Neural progenitor cell (in vitro differentiated cells): ENCODE measurements at places on chromosomes 2 and 18. TPM values are rescaled to one million over a fixed set of nuclear protein-coding genes. Genes with fewer than 3 reads are reported as not detected.

The HOXD12 gene
- not detected in 2 replicates for total RNA-seq

The ADAM23 gene
- 17.2 and 19.4 TPM in 2 replicates for total RNA-seq

DNA sequence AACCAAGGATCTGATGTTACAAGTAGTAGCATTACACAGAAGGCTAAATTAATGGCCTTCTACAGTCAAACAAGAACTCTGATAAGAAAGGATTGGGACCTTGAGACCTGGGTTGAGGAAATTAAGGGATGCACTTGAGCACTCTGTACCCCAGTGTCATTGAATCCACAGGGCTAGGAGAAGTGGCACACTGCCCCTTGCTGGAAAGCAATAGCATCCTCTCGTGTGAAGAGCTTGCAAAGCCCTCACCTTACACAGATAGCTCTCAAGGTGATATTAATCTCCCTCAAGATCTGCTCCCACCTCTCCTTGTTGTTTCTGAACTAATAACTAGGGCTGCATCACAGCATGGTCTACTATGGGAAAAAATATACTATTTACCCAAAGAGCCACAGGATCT is 26.5 kb upstream of the CHST9 start:
- no peak overlapping the region for H3K4me3 ChIP-seq
- DNase-seq = no peak
- H3K27me3 ChIP-seq = no peaks in the 10 kb centered on the region
- H3K4me1 ChIP-seq = peaks cover 5% of the 10 kb centered on the region

DNA sequence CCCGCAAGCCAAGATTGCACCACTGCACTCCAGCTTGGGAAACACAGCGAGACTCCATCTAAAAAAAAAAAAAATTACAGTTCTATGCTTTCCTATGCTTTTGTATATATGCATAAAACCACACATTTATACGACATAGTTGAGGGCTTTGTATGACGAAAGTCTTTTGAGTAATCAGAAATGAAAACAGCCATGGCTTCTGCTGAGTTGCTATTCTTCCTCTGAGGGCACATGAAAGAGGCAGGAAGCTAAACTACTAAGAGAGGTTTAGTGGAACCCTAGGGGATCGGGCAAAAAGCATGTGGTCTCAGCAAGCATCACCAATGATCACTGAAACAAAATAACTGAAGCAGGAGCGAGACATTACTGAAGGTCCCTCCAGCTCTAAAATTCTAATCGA is 99.6 kb downstream of the ZAP70 start:
- peaks cover 16% of the 10 kb centered on the region for H3K4me1 ChIP-seq
- peak; percentile 30 for DNase-seq
- no peaks in the 10 kb centered on the region for H3K27me3 ChIP-seq
- H3K36me3 ChIP-seq = peaks cover 11% of the 10 kb centered on the region

DNA sequence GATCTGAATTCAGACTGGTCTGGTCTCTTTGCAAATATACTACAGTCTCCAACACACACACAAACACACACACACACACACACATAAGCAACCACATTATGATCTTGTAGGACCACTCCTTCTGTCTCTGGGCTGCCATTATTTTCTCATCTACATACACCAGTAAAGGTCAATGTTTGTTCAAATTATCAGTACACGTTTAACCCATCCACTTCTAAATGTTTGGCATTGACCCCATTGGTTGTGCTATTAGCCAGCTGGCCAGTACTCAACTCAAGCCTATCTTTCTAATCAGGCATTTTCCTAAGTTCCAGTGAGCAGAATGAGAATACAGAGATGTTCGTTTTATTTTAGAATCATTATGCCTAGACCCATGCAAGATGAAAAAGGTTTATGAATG is 186.4 kb downstream of the CNTNAP5 start:
- H3K27me3 ChIP-seq = no peaks in the 10 kb centered on the region
- DNase-seq = no peak
- no peaks in the 10 kb centered on the region for H3K4me1 ChIP-seq
- no peak overlapping the region for H3K27ac ChIP-seq

DNA sequence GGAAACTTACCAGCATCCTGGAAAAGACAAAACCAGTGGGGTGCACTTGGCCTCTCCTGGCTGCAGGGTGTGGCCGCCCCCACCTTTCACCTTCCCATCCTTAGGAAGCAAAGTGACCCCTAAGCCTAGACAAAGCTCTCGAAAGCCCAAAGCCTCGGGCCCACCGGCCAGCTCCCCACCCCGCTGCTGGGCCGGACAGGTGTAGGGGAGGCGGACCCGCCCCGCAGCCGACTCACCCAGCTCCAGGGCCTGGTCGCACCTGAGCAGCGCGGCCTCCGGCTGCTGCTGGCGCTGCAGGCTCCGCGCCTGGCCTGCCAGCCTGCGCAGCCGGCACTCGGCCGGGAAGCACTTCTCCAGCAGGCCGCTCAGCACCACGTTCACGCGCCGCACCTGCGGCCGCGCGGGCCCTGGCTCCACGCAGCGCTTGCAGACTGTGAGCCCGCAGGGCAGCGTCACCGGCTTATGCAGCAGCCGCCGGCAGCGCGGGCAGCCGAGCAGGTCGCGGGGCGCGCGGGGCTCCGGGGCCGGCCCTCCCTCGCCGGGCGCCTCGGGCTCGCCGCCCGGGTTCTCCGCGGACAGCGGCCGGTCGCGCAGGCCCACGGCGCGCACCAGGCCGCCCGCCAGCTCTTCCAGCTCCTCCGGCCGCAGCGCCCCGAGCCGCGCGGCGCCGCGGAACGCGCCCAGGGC is 979 bp downstream of the LONRF2 start:
- H3K27me3 ChIP-seq = peaks cover 68% of the 10 kb centered on the region
- no peaks in the 10 kb centered on the region for H3K36me3 ChIP-seq
- H3K4me3 ChIP-seq = peak overlapping the region; percentile 68
- no peaks in the 10 kb centered on the region for H3K4me1 ChIP-seq
- peak; percentile 80 for DNase-seq

DNA sequence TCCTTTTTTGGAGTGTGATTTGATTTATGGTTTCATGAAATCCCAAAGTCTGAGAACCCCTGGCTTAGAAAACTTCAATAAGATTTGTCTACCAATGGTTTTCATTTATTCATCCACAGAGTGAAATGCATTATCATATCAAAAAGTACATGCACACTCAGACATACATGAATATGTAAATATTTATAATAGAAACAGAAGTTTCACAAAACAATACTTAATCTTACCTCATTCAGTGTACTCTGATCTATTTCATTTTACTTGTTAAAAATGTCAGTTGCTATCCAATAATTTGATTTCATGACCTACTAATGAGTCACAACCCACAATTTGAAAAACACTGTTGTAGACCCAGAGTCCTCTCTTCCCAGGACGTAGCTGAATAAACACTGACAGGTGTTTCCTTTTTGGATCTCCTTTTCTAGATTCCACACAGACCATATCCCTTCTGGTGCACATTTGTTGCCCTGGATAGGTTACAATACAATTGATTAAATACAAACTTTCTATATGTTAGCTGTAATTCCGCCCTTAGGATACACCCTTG is 10.4 kb upstream of the CAVIN2 start:
- H3K27ac ChIP-seq = no peak overlapping the region
- no peaks in the 10 kb centered on the region for H3K36me3 ChIP-seq
- H3K27me3 ChIP-seq = no peaks in the 10 kb centered on the region
- H3K4me1 ChIP-seq = peaks cover 2% of the 10 kb centered on the region

DNA sequence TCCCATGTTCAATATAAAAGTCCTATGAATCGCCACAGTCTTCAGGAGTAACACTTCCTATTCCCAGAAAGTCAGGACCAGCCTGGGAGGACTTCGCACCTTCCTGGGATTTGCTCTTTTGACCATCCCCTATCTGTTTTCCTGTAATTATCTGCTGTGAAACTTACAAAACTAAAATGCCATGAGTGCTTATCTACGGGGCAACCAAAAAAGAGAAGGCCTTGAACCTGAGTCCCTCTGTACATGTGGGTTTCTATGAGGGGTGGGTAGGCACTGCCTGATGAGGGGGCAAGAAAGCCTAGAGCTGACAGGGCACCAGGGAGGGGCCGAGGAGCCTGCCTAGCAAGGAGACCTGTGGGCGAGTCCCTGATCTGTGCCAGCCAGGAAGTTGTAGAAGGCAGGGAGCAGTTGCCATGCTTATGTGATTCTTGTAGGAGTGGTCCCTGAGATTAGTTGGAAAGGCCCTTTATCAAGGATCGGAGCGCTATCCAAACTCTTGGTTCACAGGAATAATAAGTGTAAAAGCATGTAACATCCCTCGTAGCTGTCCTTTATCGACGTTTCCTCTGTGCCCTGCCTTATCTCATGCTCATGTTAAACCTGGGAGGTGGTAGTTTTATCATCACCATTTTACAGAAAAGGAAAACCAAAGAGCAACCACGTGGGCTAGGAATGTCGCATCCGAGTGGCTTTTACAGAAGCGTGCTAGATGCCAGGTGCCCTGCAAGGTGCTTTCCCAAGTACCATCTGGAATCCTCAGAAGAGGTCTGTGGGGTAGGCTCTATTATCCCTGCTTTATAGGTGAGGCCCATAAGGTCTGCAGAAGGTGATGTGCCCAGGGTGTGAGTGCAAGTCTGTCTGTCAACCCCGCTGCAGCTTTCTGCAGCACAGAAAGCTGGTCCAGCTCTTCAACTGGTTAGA is 111.8 kb downstream of the B3GNT2 start:
- H3K4me3 ChIP-seq = no peak overlapping the region
- H3K36me3 ChIP-seq = no peaks in the 10 kb centered on the region
- no peak overlapping the region for H3K27ac ChIP-seq
- H3K27me3 ChIP-seq = no peaks in the 10 kb centered on the region
- DNase-seq = no peak
- peaks cover 48% of the 10 kb centered on the region for H3K4me1 ChIP-seq

DNA sequence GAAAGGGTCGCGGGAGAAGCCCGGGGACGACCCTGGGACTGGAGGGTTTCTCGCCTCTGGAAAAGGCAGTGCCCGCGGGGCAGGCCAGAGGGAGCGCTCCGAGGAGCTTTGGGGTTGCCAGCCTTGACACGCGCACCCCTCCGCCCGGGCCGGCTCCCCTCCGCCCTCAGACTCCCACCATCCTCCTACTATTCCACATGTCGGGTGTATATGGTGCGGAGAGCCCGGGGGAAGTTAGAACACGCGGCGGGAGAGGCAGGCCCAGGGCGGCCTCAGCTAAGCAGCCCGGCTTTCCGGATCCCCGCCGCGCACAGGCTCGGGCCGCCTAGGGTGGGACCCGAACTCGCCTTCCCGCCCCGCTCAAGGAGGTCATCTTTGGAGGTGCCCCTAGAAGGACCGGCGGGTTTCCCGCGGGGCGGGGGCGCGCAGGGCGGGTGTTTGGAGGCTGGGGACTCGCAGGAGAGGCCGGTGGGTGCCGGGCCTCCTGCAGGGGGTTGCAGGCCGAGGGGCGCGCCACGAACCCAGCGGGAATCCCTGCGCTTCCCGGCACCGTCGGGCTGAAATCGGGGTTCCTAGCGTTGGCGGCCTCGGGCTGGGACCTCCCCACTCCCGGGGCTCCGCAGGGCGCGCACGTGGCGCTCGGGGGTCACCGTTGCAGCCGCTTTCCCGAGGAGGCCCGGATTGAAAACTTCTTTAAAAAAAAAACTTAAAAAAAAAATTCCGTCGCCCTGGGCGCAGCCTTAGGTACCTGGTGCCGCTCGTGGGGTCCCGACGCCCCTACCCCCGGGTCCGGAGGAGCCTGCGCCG is 3.7 kb downstream of the NFATC1 start:
- H3K4me3 ChIP-seq = peak overlapping the region; percentile 88
- DNase-seq = no peak
- peaks cover 60% of the 10 kb centered on the region for H3K27me3 ChIP-seq
- no peak overlapping the region for H3K27ac ChIP-seq

DNA sequence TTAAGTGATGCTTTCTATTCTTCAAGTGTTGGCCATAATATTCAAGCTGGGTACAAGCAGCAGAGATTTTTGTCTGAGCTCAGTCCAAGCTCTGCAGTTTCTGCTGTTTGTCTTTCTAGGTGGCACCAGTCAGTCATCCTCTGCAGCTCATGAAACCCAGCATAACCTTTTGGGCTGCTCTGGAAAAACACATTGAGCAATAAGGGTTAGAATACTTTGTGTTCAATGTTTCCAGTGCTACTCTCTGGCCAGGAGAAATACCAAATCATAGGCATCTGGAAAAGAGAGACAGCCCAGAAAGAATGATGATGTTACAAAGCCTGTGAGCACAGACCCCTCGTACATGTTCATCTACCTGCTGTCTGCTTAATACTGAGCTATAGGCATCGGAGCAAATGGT is 19.5 kb upstream of the WIPF1 start:
- no peak overlapping the region for H3K27ac ChIP-seq
- no peak overlapping the region for H3K4me3 ChIP-seq
- H3K4me1 ChIP-seq = no peaks in the 10 kb centered on the region
- no peak for DNase-seq
- H3K36me3 ChIP-seq = no peaks in the 10 kb centered on the region
- H3K27me3 ChIP-seq = no peaks in the 10 kb centered on the region

DNA sequence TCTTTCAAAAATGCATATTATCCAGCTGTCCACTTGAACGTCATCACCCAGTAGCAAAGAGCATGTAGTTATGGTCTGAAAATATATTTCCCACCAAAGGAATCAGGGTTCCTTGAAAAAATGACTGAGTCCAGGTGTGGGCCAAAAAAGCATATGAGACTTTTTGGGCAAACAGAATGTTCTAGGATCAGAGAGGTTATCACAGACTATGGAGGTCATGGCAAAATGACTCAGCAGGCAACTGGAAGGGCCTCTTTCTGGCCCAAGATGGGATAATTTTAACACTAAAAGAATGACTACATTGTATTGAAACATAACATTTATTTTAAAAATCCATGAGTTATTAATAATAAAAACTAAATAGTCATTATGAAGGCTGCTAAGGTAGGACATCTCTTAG is 77.1 kb downstream of the COBLL1 start:
- no peak for DNase-seq
- no peak overlapping the region for H3K27ac ChIP-seq
- H3K4me1 ChIP-seq = no peaks in the 10 kb centered on the region
- H3K27me3 ChIP-seq = no peaks in the 10 kb centered on the region

DNA sequence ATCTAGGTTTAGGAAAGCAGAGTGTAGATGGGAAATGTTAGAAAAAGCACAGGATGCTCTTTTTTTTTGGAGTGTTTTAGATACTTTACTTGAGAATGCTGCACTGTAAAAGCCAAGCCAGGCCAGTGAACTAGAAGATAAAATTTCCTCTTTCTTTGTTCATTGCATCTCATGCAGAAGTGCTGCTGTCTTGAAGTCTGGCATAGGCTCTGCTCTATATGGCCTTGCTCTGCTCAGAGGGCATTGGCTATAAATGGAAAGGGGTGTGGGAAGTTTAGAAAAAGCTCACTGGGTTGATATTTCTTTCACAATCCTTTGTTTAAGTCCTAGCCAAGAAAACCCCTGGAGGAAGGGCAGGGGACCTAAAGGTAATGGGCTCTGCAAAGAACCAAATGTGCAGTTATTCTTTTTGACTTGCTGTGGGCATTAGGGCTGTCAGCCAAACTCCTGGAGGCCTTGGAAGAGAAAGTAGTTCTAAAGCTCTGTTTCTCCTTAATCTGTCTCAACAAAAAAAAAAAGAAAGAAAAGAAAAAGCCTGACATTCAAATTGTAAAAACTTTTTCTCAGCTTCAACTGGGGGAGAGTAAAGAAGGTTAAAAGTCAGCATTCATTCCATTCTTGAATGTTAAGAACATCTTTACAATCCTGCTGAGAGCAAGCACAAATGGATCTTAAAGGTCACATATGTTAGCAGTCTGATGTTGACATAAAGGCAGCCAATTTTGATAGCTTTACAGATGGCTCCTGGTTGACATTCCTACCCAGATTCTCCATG is 338.3 kb downstream of the GULP1 start:
- H3K4me1 ChIP-seq = peaks cover 28% of the 10 kb centered on the region
- no peaks in the 10 kb centered on the region for H3K27me3 ChIP-seq
- no peaks in the 10 kb centered on the region for H3K36me3 ChIP-seq
- no peak overlapping the region for H3K4me3 ChIP-seq
- peak overlapping the region; percentile 2 for H3K27ac ChIP-seq

GRCh38 chr2:211837706-211838105 is 700.9 kb downstream of the ERBB4 start:
- no peak for DNase-seq
- no peaks in the 10 kb centered on the region for H3K4me1 ChIP-seq
- no peak overlapping the region for H3K4me3 ChIP-seq
- H3K27ac ChIP-seq = no peak overlapping the region
- H3K36me3 ChIP-seq = no peaks in the 10 kb centered on the region
